T-helper 2 cell (primary cell): ENCODE measurements at places on chromosomes 13 and 19.

GRCh38 chr19:58033741-58034476, at the start of gene ZSCAN1:
Gene ZSCAN1, plus strand, starts transcription at chr19:58034025. Its CDS starts 3,812 bp downstream, at chr19:58037837.
- DNase-seq: no peak

DNA sequence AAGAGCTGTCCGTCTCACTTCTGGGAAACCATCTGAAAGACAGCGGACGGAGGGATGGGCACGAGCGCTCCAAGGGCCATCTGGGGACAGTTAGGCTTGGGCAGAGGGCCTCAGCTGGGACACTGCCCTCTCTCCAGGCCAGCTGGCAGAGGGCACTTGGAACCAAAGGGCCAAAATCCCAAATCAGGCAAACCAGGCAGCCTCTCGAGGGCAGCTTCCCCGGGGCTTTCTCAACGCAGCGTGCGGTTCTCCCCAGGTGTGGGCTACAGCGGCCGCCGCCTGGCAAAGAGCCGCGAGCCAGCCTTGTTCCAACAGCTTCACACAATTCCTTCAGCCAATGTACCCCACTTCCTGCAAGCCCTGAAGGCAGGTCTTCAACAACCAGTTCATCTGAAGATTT, 5.0 kb downstream of the MLLT1 start:
- no peak for DNase-seq

DNA sequence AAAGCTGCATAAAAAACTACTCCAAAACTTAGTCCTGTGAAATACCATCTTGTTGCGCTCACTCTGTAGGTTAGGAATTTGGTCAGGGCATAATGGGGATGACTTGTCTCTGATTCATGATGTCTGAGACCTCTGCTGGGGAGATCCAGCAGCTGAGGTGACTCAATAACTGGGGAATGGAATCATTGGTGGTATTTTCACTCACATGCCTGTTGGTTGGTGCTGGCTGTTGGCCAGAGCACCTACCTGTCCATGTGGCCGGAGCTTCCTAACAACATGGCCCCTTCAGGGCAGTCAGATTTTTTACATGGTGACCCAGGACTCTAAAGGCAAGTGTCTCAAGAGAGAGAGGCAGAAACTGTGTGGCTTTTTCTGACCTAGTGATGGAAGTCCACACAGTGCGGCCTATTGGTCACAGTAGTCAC, 7.4 kb upstream of the ESD start:
- DNase-seq: no peak

DNA sequence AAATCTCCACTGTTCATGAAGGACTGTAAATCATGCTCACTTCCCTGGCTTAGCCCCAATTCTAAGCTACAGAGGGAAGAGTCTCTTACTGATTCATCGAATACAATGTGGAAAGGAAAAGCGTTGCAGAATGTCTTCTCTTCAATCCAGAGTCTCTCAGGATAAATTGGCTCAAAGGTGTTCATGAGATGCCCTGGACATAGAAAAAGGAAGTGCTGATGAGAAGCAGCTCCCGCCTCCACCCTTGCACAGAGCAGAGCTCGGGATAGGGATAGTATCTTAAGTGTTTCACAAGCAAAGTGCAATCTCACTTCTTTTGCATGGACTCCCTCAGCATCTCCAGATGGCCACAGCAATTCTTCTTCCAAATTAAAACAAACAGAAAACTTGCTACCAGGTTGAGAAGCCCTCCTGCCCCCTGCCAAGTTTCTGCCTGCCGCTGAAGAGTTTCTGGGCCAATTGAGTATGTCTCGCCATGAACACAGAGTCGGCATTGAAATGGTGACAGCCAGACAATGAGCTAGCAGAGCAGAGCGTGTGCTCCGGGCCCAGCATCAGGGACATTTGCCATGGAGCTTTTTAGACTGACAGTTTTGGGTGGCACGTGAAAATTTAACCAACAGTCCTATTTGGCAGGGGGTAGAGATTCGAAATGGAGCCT, 85.7 kb downstream of the C13orf42 start:
- DNase-seq: no peak

- no peak for DNase-seq
Measured at GRCh38 chr19:39307046-39307821, 11.0 kb downstream of the IFNL1 start.

DNA sequence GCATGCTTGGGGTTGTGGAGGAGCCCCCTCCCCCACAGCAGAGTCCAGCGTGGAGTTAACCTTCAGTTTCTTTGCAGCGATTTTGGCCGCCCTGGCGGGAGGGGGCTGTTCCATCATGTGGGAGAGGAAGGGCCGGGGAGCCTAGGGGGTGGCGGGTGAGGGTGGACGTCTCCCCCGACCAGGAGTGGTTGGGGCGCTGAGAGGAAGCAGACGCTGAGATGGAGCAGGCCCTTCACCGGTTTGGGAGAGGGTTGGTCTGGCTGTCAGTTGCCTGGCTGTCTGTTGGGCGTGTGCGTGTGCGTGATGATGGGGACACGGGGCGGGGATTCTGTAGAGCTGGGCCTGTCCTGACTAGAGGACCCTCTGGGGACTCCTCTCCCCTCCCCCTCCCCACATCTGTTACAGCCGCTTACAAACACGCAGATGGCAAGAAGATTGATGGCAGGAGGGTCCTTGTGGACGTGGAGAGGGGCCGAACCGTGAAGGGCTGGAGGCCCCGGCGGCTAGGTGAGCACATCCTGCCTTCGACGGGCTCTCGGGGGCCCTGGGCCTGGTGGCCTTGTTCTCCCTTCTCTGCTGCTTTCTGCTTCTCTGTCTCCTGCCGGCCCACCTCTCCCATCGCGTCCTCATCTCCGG, 9.8 kb upstream of the LIN7B start:
- no peak for DNase-seq

GRCh38 chr13:99448546-99448945, 52.7 kb upstream of the TM9SF2 start:
- DNase-seq: peak; percentile 75

- DNase-seq: peak; percentile 68
Measured at GRCh38 chr19:17718947-17719711, at the start of gene MAP1S. Gene MAP1S, plus strand, starts transcription at chr19:17719480. Its CDS starts 23 bp downstream, at chr19:17719503.

- DNase-seq: no peak
Measured at GRCh38 chr19:39704181-39705044, at the start of gene LGALS14. Gene LGALS14, plus strand, starts transcription at chr19:39704481. Its CDS starts 48 bp downstream, at chr19:39704529.

DNA sequence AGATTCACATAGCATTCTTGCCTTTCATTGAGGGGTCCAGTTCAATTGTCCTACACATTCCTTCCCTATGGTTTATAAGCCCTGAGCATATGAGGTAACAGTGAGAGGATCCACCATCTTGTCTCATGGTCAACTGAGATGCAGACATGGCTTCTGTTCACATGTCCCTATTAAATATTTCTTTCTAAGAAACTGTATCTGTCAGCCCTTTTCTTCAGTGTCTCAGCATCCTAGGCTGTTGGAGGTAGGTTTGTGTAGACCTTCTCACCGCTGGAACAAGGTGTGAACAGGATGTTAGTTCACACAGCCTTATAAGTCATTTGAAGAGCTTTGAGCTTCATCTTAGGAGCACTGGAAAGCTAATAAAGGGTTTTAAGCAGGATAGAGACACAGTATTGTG, 110.3 kb upstream of the EDNRB start:
- DNase-seq: no peak

- no peak for DNase-seq
Measured at GRCh38 chr13:49248622-49249002, 887 bp downstream of the CDADC1 start.

DNA sequence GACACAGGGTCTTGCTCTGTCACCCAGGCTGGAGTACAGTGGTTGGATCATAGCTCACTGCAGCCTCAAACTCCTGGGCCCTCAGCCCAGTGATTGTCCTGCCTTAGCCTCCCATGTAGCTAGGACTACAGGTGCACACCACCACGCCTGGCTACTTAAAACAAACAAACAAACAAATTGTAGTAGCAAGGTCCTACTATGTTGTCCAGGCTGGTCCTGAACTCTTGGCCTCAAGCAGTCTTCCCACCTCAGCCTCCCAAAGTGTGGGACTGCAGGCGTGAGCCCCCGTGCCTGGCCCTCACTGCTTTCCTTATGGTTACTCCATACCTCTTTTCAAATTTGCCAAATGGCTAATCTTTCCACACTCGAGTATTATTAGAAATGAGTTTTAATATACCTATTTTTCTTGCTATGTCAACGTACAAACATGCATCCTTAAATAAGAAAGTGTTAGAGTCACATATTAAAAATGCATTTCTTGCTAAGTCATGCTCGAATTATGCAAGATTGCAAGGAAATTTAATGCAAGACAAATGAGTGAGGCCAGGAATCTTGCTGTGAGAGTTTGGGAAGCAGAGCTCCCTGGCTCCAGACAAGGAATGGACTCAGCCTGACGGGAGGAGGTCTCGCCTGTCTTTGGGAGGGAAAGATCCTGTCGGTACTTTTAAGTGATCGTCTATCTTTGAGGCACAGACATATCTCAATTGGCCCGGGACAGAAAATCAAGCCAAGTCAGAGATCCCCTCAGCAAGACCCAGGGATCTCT, 39.4 kb downstream of the RFX2 start:
- no peak for DNase-seq

- DNase-seq: no peak
Measured at GRCh38 chr19:17933414-17934129, 757 bp downstream of the CCDC124 start.

DNA sequence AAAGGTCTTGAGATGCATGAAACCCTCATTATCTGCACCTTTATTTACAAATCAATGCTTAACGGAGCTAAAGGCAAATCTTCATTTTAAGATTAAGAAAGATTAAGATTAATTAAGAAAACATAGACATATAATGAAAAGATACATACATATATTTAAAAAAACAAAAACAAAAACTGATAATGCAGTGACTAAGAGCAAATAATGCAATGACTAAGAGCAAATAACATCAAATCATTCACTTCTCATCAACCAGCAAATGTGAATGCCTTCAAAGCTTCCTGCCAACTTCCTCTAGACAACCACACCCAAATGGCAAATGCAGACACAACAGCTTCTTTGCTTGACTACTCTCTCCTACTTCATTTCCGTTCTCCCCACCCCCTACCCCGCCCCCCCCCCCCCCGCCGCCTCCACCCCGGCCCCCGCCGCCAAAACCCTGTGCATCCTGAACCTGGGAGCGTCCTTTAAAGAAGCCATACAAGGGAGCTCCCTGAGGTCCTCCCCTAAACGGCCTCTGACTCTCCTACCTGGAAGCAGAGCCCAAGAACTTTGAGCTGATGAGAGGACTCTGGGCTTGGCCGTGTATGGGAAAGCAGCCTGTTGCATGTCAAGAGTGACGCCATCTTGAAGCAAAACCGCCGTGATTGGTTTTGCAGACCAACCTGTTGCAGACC, 24.5 kb downstream of the TEX101 start:
- peak; percentile 95 for DNase-seq

DNA sequence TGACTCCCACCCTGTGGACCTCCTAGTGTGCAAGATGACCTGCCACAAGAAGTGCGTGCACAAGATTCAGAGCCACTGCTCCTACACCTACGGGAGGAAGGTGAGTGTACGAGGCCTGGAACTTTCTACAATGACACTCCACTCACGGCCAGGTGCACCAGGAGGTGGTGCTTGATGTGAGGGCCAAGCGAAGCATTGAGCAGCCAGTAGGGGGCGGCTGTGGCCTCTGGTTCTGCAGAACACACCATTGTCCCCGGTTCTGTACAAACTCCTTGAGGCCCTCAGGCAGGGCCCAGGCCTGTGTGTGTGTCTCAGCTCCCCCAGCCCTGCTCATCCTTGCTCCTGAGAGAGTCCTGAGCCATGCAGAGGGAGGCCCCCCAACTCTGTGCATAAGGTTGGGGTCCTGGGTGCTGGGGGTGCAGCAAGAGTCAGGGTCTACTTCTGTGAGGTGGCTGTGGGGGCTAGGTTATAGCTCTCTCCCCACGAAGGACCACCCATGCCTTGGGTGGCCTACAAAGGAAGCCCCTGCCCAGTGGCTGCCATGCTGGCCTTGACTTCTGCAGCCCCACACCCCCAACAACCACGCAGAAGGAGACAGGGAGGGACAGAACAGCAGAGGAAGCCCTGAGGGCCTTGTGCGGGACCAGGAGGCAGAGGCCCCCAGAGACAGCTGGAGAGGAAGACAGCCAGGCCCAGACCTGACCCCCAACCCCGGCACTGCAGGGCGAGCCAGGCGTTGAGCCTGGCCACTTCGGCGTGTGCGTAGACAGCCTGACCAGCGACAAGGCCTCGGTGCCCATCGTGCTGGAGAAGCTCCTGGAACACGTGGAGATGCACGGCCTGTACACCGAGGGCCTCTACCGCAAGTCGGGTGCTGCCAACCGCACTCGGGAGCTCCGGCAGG, 9.7 kb upstream of the USE1 start:
- peak; percentile 38 for DNase-seq

DNA sequence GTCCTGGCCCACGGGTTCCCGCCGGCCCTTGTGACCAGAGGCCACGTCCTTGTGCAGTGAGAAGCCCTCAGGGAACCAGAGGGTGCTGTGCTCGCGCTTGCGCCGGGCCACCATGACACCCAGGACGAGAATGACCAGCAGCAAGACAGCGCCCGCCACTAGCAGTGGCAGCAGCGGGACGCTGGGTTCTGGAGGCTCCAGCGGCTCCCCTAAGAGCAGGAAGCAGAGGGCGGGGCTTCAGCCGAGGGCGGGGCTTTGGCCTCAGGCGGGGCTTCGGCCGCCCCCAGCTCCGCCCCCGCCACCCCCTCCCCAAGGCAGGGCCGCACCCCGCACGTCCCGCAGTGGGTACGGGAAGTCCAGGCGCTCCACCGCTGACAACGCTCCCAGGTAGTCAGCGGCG, 30.4 kb downstream of the NOTCH3 start:
- no peak for DNase-seq

DNA sequence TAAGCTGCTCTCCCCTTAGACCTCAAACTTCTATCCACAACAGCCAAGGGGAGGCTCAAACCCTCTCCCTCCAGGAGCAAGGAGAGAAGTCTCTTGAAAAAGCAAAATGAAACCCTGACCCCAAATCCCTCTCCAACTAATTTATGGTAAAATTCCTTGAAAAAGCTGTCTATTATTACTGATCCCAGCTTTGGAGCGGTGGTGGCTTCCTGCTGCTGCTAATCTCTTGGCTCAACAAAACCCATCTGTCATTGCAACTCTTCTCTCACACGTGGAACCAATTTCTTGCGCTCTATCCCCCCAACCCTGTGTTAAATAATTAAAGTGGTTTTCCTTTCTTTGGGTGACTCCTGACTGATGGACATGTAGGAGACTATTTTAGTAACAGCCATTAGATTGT, 64.1 kb upstream of the OXGR1 start:
- no peak for DNase-seq
